ENCODE measurements at places on chromosomes 7 and 10. TPM values are rescaled to one million over a fixed set of nuclear protein-coding genes. Genes with fewer than 3 reads are reported as not detected.

DNA sequence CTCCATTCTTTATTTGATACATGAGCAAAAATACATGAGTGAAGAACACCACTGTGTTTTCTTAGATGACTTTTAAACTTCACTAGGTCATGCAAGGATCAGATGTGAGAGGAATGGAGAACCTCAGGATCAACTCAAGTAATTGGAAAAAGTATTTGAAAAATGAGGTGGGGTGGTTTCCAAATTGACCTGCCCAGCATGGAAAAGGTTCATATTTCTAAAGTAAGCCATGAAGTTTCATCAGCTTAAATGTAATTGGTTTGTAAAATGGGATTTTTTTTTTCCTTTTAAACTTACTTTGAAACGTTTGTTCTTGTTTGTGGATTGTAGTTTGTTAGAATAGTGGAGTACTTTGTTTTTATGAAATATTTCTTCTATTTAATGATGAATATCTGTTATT is 134.8 kb downstream of the MLLT10 start:
- ATAC-seq = no peak

DNA sequence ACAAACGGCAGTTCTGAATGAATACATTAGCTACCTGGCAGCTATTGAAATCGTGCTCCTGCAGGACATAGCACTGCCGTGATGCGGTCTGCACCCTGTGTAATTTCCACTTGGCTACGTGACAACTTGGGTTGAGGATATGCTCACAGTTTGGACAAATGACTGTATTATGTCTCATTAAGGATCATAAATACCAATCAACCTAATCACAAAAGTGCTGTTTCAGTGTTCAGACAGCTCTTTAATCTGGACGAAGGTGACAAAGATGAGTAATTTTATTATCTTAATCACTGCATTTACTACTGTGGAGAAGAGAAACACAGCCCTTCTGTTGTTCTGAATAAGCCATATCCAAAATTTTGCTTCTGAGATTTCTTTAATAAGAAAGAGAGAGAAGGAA is 210.8 kb upstream of the PFKP start:
- ATAC-seq = no peak

GRCh38 chr10:121661451-121661851 is 63.2 kb upstream of the FGFR2 start:
- no peak for ATAC-seq

GRCh38 chr10:70838270-70838805 is 22.6 kb downstream of the SGPL1 start:
- ATAC-seq = no peak

Gene RPA3
- 17.1 TPM for total RNA-seq

Gene SCART1
- total RNA-seq = 0.27 TPM
